ENCODE measurements at places on chromosomes 6 and 20.

DNA sequence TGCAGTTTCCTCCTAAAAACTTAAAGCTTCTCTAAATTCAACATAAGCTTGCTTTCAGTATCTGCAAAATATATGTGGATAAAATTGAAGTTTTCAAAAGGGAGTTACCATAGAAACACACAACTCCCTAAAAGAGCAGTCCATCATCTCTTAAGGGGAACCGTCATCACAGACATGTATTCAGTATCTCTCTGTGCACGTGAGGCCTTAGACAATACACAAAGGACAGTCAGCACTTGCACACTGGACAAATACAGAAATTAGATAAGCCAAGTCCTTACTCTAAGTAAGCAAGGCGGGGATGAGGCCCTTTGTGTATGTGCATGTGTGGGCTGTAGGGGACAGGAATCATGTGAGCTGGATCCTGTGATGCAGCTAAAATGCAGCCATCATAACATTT, 136.6 kb downstream of the BACH2 start:
- no peak for DNase-seq

GRCh38 chr6:109164331-109164730, 69.0 kb downstream of the CEP57L1 start:
- DNase-seq: no peak

GRCh38 chr6:33721508-33721907, 10.0 kb upstream of the UQCC2 start:
- DNase-seq: no peak

DNA sequence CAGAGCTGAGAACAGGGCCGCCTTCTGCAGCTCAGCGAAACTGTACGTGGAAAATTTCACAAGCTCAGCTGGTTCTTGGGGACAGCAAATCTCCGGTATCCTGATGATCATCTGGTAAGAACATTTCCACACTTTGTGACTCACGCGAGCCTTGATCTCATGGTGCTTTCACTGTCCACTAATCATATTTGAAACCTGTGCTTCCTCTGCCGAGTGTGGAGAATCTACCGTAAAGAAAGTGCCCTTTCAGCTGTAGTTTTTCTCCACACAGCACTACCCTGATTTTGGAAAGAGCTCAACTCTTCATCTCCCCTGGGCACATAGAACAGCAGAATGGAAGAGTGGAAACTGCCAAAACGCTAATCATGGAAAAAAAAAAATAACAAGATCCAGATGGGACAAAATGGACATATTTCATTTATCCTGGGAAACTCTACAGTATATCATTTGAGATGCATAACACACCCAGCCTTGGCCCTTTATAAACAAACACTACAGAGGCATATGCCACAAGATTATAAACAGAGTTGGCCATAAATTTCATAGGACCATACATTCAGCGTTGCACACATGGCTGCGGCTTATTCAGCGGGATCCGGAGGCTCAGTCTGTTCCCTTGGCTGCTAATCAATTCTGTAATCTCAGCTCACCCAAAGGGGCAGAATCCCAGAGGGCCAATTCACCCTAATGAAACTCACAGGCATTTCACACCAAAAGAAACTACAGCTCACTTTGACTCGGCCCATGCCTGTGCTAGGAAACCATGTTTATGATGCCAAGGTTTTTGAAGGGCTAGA, 434.5 kb downstream of the HDGFL1 start:
- DNase-seq: no peak

GRCh38 chr20:35316086-35316485, 23.9 kb upstream of the FAM83C start:
- DNase-seq: no peak

DNA sequence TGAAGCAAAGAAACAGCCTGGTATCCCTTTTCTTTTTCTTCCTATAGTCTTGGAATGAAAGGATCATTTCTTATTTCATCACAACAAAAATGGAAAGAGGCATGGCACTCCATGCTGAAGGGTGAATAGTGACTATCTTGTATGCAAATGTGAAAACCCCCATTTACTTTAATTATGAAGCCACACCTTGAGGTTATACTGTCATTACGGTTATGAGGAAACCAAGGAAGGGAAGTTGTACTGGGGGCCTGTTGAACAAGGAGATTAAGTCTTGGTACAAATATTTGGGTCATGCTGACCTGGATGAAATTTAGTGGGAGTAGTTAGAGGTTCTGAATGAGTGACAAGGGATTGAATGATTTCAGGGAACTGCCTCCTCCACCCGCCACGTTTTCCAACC, 8.7 kb upstream of the STXBP5 start:
- no peak for DNase-seq

GRCh38 chr6:107202876-107203468, 87.7 kb upstream of the BEND3 start:
- DNase-seq: no peak

Data from bone marrow (tissue), 2 donors.